Neural crest cell (in vitro differentiated cells): ENCODE measurements at places on chromosomes 12 and 14. TPM values are rescaled to one million over a fixed set of nuclear protein-coding genes. Genes with fewer than 3 reads are reported as not detected.

Gene CLEC4A
- not detected in 2 replicates for total RNA-seq

Gene KIF26A
- total RNA-seq, result 15.0 and 15.2 TPM in 2 replicates

Gene SIX4
- total RNA-seq, result 5.2 and 6.1 TPM in 2 replicates

Gene GLIPR1L1
- total RNA-seq, result not detected in 2 replicates

Gene KCNC2
- total RNA-seq, result not detected in 2 replicates

Gene AMN
- 0.23 and 0.66 TPM in 2 replicates for total RNA-seq

Gene LHX5
- 1.5 and 1.8 TPM in 2 replicates for total RNA-seq

Gene PYM1
- total RNA-seq, result 54.0 and 56.8 TPM in 2 replicates

Gene DCN
- 17.9 and 19.6 TPM in 2 replicates for total RNA-seq

Gene ATN1
- total RNA-seq, result 118 and 122 TPM in 2 replicates

Gene RIMBP2
- 4.5 and 5.9 TPM in 2 replicates for total RNA-seq

Gene FOXN4
- 1.3 and 1.7 TPM in 2 replicates for total RNA-seq

Gene MFAP5
- total RNA-seq, result not detected in 2 replicates

Gene CARMIL3
- 9.3 and 9.4 TPM in 2 replicates for total RNA-seq

Gene LRP6
- 56.2 and 60.3 TPM in 2 replicates for total RNA-seq

Gene GPD1
- total RNA-seq, result 0.16 and 0.49 TPM in 2 replicates

Gene NUP37
- total RNA-seq, result 44.9 and 46.4 TPM in 2 replicates

Gene LMO3
- 26.5 and 34.1 TPM in 2 replicates for total RNA-seq

Gene SRSF5
- 356 and 377 TPM in 2 replicates for total RNA-seq

Gene PROX2
- not detected in 2 replicates for total RNA-seq

Gene KRT78
- total RNA-seq, result not detected in 2 replicates

Gene SLC17A8
- not detected in 2 replicates for total RNA-seq

Gene PIANP
- total RNA-seq, result 8.6 and 8.7 TPM in 2 replicates

Gene IFNG-AS1
- not detected in 2 replicates for total RNA-seq
